D341Med (cell line): ENCODE measurements at places on chromosomes 4 and X.

DNA sequence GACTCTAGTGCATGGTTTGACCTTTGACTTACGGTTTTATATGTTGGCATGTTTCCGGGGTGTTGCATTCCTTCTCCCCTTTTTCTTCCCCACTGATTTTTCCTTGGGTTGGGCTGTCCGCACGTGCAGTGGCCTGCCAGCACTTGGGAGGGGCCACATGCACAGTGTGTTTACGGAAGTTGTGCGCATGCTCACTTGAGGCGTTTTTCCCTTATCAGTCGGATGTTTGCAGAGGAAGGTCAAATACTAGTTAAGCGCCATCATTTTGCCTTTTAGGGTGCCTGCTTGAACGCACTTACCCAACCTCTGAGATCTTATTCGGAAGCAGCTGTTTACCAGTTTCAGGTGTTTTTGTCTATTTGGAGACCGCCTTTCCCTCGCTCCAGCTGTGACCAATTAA is 653.9 kb upstream of the AADAT start:
- no peak for DNase-seq

DNA sequence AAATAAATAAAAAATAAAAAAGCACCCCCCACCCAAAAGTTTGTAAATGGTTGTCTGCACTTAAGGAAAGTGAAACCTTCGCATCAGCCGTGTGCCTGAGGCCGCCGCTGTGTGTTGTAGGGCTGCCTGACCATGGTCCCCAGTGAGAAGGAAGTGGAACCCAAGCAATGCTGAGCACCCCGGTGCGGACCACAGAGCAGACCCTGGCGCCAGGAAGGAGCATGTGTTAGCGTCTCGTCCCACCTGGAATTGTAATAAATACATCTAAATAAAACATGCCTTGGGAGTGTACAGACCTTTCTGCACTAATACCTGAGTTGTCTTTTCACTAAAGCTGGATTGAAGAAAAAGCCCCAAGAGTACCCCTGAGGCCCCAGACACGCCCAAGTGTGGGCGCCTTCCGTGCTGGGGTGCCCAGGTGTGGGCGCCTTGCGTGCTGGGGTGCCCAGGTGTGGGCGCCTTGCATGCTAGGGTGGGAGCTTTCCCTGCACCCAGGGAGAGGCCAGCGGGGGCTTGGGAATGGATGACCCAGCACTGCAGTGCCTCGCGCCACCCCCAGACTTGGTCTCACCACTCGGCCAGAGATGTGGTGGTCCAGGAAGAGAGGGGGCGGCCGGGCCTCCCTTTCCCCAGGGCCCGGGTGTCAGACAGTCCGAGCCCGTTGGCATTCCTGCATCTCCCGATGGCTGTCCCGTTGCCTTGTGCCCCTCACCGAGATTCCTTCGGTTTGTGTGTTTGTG is 33.7 kb downstream of the HTT-AS start:
- DNase-seq = no peak

DNA sequence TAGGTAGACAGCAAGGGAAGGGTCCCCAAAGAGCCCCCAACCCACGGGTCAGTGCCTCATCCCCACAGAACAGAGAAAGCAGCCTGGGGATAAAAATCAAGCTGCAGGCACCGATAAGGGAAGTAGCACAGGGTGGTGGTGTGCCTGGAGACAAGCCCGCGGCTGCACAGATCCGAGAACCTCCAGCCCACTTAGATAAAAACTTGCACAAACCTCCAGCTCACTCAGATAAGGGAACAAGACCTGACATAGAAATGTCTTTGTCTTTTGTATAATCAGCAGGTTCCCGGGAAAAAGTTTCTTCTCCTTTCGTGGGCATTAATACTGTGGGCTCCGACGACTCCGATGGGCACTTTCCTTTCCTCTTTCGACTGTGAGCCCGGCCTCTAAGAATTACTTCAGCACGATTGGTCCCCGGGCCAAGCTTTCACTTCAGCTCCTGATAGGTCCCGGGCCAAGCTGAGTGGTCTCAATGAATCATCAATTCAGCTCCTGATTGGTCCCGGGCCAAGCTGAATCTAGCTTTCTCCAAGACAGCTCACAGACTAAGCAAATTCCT is 32.4 kb downstream of the PRDX4 start:
- no peak for DNase-seq

GRCh38 chrX:10649265-10649664 is 28.9 kb upstream of the MID1 start:
- no peak for DNase-seq

GRCh38 chr4:166823848-166824247 is 410.4 kb downstream of the SPOCK3 start:
- DNase-seq = no peak

DNA sequence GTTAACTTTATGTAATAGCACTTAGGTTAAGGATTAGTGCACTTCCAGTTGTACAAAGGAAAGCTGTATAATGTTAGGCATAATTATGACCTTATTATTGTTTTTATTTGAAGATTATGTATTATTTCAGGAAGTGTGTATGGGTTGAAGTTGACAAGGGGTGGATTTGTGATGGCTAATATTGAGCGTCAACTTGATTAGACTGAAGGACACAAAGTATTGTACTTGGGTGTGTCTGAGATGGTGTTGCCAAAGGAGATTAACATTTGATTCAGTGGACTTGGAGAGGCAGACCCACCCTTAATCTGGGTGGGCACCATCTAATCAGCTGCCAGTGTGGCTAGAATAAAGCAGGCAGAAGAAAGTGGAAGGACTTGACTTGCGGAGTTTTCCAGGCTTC is 127.3 kb downstream of the PPARGC1A start:
- DNase-seq = no peak

GRCh38 chr4:2862528-2862927 is 18.9 kb downstream of the ADD1 start:
- no peak for DNase-seq

DNA sequence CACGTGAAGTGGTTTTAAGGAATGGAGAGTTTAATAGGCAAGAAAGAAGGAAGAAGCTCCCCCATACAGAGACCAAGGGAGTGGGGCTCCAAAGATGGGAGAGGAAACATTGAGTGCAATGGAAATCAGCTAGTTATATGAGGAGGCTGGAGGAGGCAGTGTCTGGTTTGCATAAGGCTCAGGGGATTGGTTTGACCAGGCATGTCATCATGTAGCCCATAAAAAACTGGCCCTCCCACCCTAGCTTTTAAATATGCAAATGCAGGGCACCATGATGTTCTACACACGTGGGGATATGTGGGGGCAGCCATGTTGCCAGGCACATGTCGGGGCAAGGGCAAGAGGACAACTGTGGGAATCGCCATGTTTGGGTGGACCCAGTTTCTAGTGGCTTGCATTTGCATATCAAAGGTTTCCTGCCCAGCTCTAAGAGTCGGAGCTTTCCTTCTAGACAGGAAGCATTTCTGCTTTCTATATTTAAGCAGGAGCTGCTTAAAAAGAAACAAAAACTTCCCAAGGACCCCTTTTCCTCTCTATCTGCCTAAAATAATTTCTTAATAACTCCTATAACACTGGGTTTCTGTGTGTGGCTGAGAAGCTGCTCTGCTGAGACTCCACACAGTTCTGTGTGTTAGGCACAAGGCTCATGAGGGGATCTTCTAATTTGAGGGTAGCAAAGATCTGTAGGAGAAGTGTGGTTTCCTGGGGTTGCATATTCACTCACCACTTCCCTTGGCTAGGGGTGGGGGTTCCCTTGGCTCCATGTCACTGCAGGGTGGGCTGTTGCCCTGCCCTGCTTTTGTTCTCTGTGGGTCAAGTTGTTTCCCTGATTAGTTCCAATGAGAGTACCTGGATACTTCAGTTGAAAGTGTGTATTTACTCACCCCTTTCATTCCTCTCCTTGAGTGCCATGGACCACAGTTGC is 113.5 kb downstream of the VSIG4 start:
- DNase-seq = no peak

GRCh38 chr4:27463816-27464215 is 603.2 kb downstream of the STIM2 start:
- no peak for DNase-seq

DNA sequence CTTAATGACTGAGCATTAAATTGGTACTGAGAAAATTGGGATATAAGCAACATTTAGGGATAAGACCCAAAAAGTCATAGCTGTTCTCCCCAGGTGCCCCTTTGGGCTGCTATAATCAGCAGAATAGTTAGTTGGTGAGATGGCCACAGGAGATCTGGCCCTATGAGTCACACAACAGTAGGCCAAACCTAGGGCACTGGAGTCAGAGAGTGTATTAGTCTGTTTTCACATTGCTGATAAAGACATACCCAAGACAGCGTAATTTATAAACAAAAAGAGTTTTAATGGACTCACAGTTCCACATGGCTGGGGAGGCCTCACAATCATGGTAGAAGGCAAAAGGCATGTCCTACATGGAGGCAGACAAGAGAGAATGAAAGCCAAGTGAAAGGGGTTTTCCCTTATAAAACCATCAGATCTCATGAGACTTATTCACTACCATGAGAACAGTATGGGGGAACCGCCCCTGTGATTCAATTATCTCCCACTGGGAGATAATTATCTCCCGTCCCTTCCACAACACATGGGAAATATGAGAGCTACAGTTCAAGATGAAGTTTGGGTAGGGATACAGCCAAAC is 338.3 kb upstream of the NR3C2 start:
- DNase-seq = no peak

DNA sequence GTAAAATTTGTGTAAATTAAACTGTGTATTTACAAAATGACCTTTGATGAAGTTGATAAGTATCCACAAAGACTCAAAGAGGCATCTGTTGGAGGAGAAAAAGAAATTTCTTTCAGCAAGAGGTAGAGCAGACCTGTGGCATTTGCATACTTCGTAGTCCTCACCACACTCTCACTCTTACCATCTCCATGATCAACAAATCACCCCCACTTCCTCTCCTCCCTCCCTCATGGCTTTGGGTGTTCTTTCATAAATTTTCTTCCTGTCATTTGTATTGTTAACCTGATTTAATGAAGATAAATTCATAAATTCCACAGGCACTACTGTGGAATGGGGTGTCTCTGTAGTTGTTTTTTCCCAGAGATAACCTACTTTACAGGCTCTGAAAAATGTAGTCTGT is 366.5 kb downstream of the ZNF674 start:
- DNase-seq = no peak

DNA sequence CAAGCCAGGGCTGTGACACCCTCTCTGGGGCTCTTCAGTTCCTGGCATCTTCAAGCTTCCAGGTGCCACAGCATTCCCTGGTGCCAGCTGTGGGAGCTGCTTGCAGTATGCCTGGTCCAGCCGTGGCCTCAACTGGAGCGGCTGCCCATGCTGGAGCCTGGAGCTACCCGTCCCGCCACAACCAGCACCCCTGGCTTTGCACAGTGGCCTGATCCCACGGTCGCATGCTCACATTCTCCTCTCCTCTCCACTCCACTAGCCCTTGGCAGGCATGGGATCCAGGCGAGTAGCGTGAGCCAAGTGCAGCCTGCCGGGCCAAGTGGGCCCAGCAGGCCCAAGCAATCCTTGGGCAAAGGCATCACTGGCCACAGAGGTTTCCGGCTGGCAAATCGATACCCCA is 81.7 kb downstream of the PPP4R3C start:
- no peak for DNase-seq
